AG09319 (cell line): ENCODE measurements at places on chromosomes 6 and 20.
A peak's percentile ranks its signal among the peaks of the same experiment; 100 is the strongest.

GRCh38 chr6:139257291-139257690, 34.5 kb downstream of the TXLNB start:
- no peak for DNase-seq

GRCh38 chr20:33896509-33896908, 85.4 kb downstream of the CHMP4B start:
- DNase-seq, result no peak

DNA sequence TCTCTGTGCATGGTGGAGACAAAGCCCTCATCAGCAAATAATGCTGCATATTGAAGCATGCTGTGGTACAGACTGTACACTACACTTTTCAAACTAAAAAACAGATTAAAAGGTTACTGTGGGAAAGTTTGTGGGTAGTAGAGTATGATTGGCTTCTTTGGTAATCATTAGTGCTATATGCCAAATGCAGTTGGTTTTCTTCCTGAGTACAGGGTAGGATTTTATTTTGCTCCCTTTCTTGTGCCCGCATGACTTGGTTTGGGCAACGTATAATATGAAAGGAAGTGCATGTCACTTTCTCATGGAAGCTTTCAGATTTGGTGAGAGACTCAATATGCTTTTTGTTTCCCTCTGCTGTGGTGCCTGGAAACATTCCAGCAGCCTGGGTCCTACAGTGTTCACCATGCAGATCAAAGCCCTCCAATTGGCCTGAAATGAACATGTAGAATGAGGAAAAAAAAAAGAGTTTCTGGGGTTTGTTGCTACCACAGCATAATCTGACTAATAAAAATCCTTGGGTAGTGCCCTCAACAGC, 270.7 kb upstream of the ADGRB3 start:
- DNase-seq, result no peak

DNA sequence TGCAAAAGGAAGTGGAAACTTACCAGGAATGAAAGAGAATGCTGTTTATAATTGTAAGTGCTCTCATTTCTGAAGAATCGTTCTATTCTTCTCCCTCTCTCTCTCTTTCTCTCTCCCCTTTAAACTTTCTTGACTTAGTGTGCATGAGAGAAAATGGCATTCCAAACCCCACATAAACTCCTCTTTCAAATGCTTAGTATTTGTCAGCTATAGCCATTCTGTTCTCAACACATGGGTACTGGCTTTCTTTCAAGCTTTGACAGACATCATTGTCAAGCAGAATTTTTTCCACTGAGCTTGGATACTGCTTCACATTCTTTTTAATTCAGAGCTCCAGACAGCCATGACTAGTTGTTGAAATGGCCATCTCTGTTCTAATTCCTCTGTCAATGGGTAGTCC, 51.1 kb upstream of the PREP start:
- no peak for DNase-seq

DNA sequence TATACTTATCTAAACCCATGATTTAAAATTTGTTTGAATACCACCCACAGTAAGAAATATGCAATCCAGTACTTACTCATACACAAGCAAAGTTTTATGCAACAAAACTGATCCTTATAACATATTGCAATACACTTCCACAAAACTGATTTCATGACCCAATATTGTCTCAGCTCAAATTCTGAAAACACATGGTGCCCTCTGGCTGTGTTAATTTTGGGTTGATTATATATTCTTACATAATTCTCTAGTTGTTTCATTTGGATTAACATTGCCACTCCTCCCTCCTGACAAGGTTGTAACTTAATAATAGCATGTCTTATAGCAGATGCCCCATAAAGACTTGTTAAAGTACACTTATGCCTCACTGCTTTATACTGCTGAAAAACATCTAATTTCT, 73.0 kb upstream of the TULP1 start:
- DNase-seq, result peak; percentile 27

- DNase-seq, result no peak
Observed at GRCh38 chr20:21509597-21510371, 4.1 kb downstream of the NKX2-2 start.

DNA sequence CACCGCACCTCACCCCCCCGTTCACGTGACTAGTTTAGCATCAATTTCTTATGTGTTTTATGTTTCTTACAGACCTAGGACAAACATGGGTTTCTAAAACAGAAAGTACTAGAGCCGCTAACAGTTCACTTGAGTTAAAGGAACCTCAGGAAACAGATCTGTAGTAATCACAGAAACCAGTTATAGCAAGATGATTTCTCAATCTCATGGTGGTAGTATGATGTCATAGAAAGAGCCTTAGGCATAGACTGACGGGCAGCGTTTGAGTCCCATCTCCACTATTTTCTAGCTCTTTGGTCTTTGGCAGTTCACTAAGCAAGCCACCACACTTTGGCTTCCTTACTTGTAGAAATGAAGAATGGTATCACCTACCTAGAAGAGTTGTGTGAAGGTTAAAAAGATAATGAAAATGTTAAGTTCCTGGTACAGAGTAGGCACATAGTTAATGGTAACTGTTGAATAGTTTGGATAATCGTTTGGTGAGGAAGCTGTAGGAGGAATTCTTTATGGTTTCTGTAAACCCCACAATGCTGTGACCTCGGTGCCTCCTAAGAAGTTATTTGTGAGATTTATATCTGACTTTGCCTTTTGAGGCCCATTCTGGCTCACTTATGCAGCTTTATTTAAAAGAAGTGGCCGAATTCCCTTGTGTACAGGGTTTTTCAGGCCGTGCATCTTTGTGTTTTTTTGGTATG, 21.3 kb downstream of the CTNNBL1 start:
- DNase-seq, result no peak

DNA sequence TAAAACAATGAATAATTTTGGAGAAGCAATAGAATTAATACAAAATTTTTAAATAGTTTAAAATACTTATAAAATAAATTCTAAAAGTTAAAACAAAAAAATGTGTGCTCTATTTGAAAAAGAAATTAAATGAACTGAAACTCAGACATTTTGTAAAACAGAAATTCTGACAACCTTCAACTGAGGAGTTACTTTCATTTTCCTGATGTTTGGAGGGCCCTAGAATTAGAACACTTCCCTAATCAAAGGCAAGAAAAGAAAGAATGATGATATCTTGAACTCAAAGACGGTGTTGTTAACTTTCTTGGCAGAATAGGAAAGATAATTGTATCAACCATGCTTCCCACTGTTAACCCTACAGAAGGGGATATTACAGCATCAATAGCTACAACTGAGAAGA, 27.9 kb downstream of the SNX14 start:
- DNase-seq, result no peak

- DNase-seq, result no peak
Observed at GRCh38 chr6:43968110-43968965, 158.9 kb downstream of the MRPL14 start.

DNA sequence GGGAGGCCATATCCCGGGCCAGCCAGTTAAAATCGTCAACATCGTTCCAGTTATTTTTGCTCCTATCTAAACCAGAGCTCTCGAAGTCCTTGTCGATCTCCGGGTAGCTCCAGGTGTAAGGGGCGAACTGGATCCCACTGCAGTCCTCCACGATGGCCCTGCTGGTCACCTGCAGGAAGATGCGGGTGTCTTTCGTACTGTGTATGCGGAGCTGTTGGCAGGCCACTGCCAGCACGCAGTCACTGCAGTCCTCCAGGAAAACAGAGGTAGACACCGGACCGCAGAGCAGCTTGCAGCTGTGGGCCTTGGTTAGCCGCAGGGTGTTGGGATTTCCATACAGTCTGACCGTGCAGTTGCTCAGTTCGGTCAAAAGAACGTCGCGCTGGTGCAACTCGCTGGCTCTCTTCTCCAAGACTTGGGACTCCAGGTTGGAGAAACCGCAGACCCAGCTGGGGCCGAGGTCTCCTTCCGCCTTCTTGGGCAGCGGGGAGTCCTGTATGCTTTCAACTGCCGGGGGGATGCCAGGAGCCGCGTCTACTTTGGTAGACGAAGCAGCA, 742 bp downstream of the TBCC start:
- no peak for DNase-seq

DNA sequence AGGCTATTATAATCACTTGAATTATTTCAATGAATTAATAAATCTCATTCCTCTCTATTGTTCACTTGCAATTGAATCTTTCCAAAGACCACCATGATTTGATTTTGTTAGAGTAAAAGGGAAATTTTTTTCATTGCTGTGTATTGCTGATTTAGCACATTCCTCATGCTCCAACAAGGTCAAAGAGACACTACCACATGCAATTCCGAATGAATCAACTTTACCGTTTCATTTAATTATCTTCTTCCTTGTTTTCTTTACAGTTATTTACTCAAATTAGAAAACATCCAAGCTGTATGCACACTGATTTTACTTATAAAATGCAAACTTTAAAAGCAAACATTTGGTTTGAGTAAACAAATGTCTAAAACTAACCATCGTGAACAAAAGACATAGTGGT, 967 bp downstream of the KIAA0408 start:
- no peak for DNase-seq

DNA sequence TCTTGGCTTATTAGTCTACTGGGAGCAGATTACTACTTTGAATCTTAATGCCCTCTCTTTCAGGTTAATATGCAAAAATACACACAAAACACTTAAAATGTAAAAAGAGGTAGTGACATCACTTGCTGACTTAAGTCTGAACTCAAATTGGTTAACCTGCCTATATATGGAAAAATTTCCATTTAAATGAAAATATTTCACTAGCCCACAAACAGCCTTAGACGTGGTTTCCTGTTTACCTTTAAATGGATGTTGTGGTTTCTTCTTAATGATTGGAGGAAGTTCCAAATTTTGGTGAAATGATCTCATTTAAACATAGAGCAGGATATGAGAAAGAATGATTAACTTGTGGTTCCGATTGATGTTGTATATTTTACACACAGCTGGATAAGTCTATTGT, 553.7 kb downstream of the CD109 start:
- DNase-seq, result peak; percentile 62

DNA sequence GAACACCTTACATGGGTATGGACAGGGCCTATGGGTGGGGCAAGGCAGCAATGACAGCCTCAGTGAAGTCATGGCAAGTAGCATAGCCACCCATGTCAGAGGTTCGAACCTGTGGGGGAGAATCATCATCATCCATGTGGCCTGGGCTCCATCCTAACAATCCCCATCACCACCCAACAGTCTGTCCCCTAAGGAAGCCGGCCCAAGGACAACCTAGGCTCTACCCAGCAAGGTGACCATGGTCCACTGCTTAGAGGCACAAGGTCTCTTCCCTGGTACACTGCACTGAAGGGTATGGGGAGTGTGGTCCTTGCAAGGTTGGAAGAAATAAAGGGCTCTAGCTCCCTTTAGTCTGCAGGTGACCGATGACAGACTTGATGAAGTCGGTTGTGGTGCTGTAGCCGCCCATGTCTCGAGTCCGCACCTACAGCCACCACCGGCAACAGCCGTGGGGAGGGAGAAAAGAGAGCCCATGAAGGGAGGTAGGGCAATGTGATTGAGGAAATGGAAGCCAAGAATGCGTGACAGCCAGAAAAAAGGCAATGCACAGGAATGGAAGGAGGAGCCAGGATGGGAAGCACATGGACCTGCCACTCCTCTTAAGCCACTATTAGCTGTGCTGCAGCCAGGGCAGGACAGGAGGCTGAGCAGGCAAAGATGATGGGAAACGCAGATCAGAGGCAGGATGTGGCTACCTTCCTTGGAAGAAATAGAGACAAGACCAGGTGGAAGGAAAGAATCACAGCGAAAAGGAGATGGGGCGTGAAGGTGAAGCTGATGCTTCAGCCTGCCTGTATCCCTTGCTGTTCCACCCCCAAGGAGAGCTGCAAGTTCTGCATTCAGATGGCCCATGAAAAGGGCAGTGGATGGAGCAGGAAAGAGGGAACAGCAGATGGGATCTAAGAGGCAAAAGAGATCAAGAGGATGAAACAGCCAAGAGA, 5.3 kb downstream of the IDH3B start:
- no peak for DNase-seq

GRCh38 chr6:104986625-104987024, 29.7 kb downstream of the LIN28B start:
- no peak for DNase-seq

DNA sequence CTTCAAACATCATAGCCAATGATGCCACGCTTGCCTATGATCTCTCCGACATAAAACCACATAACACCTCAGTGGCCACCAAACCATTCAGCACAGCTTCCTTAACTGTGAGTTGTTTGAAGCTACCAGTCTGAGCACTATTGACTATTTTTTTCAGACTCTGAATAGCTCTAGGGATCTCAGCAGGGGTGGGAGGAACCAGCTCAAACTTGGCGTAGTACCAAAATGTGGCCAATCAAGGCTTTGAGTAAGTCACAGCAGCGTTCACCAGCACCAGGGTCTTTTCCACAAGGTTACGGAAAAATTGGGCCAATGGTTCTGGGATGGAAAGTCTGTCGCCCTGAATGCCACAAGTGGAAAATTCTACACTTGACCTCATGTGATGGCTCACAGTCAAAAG, 70.6 kb downstream of the SMPDL3A start:
- no peak for DNase-seq

DNA sequence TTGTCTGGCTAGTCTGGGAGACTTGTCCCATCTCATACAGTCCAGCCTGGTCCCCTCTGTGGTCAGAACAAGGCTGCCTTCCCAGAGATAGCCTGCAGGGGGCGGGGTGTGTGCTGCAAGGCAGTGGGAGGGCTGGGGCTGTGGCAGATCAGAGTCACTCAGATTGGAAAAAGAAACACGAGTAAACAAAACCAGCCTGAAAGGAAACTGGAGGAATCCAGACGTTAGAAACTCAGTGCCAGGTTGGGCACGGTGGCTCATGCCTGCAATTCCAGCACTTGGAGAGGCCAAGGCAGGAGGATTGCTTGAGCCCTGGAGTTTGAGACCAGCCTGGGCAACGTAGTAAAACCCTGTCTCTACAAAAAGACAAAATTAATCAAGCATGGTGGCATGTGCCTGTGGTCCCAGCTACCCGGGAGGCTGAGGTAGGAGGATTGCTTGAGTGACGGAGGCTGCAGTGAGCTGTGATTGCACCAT, 20.2 kb downstream of the LEMD2 start:
- DNase-seq, result peak; percentile 58
